Stimulated activated CD8-positive, alpha-beta memory T cell treated with anti-CD3 and anti-CD28 coated beads, Interleukin-4, amount 100 ng/mL, for 4 hours (primary cell): ENCODE measurements at places on chromosomes 3 and 15.
A peak's percentile ranks its signal among the peaks of the same experiment; 100 is the strongest.

DNA sequence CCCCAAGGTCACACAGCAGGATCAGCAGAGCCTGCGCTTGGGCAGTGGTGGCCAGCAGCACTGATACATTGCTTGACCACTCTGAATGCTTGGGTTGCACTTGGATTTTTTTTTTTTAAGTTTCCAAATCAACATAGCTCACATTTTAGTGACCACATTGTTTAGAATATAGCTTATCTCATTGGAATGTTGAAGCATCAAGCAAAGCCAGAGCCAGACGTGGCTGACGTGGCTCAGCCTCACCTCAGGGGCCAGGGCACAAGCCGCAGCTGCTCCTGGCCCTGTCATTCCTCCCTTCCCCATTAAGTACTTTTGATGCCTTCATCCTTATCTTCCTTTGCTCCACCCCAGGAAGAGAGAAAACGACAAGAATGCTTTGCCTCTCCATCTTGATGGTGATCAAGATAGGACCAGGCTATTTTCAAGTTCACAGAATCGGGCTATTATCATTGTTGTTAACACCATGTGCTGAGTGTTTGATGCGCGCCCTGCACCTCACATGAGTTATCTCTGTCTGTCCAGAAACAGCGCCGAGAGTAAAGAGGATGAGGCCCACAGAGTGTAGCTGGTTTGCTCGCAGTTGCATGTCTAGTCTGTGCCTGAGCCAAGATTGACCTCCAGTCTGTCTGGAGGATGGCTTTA is 75.8 kb downstream of the AAGAB start:
- no peak for DNase-seq

GRCh38 chr3:168162172-168162571 is 66.4 kb upstream of the GOLIM4 start:
- no peak for DNase-seq

DNA sequence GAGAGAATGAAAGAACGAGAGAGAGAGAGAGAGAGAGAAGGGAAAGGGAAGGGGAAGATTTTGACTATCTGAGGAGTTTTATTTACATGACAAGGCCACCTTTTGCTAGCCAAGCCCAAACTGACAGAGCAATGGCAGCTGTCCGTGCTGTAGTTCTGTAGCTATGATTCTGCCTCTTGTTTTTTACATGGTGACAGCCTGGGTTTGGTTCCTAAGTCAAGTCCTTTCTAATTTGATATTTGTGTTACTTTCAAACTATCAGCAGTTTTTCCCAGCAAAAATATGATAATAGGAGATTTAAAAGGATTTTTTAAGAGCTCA is 26.3 kb upstream of the MFGE8 start:
- no peak for DNase-seq

GRCh38 chr3:154421083-154421482 is 8.9 kb downstream of the GPR149 start:
- no peak for DNase-seq

DNA sequence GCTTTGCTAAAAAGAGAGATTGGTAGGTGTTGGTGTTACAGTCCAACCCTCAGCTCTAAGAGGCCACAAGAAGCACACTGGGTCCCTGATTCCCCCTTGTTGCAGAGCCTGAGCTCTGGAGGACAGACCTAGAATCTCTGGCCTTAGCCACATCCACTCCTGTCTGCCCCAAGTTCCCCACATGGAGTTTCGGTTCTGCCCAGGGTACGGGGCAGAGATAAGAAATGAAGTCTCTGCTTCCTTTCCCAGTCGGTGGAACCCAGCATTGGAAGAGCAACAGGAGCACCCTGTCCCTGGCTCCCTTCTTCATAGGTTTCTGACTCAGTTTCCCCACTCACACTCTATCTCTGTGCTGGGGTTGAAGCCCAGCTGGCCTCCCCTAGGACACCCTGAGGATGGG is 13.2 kb downstream of the PRR23E start:
- no peak for DNase-seq

GRCh38 chr3:157170861-157171260 is 10.9 kb upstream of the CCNL1 start:
- no peak for DNase-seq

DNA sequence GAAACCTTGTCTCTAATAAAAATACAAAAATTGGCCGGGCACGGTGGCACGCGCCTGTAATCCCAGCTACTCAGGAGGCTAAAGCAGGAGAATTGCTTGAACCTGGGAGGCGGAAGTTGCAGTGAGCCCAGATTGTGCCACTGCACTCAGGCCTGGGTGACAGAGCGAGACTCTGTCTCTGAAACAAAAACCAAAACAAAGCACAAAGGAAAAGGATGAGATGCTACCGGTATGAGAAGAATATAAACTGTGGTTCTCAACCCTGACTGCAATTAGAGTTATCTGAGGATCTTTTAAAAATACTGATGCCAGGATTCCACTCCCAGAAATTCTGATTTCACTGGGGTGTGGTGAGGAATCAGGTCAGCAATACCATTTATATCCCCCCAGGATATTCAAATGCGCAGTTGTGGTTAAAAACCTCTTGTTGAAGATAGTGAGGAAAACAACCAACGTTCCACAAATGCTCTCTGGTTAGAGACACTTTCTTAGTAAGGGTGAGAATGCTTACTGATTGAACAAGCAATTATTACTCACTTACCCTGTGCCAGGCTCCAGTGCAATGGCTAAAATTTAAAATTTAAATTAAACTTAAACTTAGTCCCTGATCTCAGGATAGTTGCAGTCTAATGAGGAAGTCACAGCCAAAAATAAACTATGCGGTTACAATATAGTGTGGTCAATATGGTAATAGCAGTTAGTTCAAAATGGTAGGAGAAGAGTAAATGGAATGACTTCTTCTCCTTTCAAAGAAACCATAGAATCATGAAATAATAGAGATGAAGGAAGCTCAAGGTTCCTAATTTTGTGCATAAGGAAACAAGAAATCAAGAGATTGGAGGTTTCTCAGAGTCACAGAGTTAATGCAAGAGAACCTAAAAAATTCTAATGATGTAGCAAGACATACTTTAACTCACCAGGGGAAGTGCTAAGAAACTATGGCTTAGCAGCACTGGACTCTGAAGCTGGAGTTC is 109.5 kb downstream of the SSR3 start:
- DNase-seq: no peak

DNA sequence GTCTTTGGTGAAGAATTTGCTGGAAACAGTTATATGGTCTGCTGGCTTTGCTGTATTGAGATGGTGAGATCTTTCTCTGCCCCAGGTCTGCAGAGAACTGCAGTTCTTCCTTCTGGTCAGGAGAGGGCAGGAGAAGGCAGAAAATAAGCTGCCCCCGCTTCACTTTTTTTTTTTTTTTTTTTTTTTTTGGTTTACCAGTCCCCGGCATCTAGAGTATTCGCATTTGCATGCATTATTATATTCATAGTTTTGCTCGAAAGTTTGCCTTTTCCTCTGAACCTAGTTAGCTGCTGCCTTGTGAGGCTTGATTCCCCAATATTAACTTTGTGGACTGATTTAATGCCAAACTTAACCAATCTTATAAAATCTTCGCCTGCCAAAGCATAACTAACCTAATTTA is 10.6 kb upstream of the PARL start:
- no peak for DNase-seq

DNA sequence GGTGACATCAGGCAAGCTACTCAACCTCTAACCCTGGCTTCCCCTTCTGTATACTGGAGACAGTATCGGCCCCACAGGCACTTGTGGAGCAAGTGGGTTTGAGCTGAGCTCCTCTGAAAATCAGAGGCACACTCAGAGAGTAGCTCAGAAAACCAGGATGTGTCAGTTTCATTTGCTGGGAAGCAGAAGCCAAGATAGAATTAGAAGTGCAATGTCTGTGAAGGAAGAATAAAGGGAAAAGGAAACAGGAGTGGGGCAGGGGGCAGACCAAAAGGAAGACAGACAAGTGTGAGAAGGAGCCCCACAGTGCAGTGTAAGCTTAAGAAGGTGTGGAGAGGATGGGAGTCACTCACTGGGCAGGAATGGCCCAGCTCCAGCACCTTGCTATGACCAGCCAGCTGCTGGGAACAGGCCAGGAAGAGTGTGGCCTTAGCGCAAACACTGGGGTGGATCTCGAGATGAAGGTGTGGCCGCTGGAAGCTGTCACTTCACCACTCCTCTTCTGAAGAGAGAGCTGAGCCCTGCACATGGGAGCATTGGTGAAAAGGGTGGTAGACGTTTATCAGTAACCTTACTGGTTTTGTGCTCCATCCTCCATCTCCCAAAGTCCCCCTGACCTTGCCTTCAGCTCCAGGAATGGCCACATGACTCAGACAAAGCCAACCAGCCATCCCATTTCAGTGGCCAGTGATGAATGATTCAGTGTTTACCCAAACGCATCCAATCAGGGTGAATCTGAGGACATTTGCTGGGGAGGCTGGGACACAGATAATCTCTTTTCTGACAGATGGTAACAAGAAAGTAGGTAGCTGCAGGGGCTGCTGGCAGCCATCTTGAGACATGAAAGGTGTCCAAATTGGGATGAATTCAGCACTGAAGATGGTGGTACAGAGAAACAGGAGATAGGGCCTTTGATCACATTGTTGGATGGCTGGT is 108.4 kb downstream of the SHQ1 start:
- no peak for DNase-seq

GRCh38 chr15:41501931-41502794 is 8.5 kb downstream of the ITPKA start:
- no peak for DNase-seq

DNA sequence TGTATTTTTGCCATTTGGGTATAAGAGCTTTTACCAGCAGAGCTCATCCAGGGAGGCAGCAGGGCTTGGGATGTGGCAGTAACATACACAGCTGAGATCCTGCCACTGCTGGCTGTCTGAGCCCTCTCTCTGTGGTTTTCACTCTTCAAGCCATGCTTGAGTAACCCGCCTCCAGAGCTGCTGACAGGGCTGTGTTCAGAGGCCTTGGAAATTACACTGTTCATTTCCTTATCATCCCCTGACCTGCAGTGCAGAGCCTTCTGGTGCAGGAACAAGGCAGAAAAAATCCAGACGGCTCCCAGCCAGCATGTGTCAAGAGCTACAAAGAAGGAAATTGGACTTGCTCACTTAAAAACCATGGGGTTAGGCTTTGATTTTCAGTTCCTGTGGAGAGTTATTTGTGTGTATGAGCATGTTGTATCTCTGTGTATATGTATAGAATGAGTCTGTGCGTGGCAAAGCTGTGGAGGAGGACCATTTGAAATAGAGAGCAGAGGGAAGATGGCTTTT is 47.0 kb downstream of the ZNF609 start:
- DNase-seq: peak; percentile 4

DNA sequence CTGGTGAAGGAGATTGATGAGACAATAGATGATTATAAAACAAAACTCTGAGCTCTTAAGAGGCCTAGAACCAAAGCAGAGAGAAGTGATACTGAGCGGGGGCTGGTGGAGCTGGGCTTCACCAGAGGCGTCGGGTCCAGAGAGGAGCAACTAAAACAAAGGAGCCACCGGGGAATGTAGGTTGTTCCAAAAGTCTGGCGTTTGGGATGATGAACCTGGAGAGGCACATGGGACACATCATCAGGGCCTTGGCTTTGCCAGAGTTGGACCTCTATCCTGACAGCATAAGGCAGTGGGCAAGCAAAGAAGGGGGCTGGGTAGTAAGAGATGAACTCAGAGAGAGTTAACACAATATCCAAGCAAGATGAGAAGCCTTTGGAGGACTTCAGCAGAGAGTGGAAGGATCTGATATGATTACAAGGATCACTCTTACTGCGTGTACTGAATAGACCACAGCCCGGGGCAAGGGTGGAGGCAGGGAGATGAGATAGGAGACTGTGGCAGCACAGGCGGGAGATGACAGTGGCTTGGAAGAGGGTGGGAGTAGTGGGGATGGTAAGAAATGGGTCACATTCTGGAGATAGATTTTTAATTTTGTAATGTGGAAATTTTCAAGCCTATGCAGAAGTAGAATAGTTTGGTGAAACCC is 36.0 kb upstream of the RASA2 start:
- no peak for DNase-seq

DNA sequence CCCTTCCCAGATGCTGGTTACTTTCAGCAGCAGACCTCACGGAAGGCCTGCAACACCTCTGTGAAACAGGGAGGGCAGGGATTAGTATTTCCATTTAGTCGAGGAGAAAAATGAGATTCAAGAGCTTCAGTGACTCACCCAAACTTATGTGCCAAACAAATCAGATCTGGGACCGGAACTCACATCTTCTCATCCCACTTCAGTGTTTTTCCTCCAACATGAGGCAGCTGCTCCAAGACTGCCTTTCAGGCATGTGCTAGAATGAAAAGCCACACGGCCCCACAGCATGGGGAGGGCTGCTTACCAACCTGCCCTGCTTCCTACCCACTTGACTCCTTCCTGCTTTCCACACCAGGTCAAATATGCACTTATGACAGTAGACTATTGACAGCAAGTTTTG is 129.4 kb upstream of the SLC24A5 start:
- no peak for DNase-seq

GRCh38 chr3:104536715-104537114 is 830.0 kb upstream of the ALCAM start:
- no peak for DNase-seq

- DNase-seq: no peak
These were observed 21.9 kb downstream of the C3orf62 start for GRCh38 chr3:49255112-49255511.

DNA sequence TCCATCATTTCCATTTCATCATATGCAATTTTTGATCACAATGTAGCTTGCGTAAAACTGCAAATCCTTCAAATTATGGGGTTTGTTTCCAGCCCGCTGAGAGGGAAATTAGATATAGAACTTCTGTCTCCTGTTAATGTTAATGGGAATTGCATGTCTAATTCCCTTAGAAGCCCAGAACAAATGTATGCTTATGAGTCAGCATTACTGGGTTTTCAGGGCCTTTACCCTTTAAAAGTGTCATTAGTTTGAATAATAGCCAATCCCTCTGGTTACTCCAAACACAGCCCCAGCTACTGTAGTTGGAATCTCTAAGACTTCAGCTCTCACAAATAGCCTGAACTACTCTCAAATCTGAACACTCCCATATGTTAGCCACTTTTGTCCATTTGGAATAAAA is 439.4 kb downstream of the C3orf38 start:
- no peak for DNase-seq

- DNase-seq: no peak
These were observed 16.4 kb downstream of the FSD2 start for GRCh38 chr15:82789491-82789890.

- DNase-seq: no peak
These were observed 72.0 kb upstream of the LSAMP start for GRCh38 chr3:116517308-116517707.

DNA sequence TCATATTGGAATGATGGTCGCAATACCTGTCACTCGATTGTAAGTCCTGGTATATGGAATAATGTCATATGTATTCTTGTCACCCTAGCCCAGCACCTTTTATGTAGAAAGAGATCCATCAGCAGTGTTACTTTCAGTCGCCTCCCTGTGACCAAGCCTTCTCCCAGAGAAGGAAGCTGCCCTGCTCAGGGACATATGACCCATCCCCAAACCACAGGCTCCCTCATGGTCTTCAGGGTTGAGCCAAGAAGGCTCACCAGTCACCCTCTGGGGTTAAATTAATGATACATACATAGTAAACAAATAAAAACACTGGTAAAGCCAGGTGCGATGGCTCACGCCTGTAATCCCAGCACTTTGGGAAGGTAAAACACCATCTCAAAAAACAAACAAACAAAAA is 4.6 kb upstream of the MFGE8 start:
- no peak for DNase-seq

- DNase-seq: no peak
These were observed 258.1 kb upstream of the ROPN1 start for GRCh38 chr3:124250053-124250452.
